ENCODE measurements at places on chromosomes 4 and X.

GRCh38 chr4:142493255-142494110, 352.6 kb downstream of the INPP4B start:
- no peak for DNase-seq

- peak; percentile 56 for DNase-seq
Measured at GRCh38 chr4:22897520-22898108, 204.9 kb downstream of the GBA3 start.

GRCh38 chrX:13570261-13570605, 832 bp downstream of the EGFL6 start:
- no peak for DNase-seq

- DNase-seq = no peak
Measured at GRCh38 chrX:54085666-54086065, 41.4 kb upstream of the PHF8 start.

DNA sequence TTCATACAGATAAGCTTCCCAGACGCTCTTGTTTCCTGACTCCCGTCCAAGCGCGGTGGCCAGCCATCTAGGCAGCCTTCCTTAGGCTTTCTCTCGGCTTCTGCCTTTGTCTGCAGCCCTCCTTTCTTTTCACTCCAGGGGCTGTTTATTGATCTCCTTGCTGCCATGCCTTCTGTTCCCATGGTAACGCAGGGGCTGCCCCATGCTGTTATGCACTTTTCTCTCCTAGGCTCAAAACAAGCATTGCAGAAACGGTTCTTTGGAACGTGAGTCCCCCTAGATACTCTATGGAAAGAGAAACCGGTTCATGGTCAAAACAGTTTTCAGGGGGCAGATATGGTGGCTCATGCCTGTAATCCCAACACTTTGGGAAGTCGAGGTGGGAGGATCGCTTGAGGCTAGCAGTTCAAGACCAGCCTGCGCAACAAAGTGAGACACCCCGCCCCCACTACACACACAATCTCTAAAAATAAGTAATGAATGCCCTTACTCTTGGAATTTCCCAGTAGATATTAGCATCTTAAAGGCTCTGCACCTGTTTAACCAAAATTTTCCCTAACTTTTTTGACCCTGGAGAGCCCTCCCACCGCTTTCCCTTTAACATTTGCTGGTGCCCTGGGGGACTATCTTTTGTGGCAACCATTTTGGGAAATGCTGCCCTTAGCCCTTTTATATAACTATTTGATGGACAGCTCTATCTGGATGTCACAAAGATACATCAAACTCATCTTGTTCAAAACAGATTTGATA, 53.9 kb upstream of the ZNF157 start:
- peak; percentile 7 for DNase-seq

DNA sequence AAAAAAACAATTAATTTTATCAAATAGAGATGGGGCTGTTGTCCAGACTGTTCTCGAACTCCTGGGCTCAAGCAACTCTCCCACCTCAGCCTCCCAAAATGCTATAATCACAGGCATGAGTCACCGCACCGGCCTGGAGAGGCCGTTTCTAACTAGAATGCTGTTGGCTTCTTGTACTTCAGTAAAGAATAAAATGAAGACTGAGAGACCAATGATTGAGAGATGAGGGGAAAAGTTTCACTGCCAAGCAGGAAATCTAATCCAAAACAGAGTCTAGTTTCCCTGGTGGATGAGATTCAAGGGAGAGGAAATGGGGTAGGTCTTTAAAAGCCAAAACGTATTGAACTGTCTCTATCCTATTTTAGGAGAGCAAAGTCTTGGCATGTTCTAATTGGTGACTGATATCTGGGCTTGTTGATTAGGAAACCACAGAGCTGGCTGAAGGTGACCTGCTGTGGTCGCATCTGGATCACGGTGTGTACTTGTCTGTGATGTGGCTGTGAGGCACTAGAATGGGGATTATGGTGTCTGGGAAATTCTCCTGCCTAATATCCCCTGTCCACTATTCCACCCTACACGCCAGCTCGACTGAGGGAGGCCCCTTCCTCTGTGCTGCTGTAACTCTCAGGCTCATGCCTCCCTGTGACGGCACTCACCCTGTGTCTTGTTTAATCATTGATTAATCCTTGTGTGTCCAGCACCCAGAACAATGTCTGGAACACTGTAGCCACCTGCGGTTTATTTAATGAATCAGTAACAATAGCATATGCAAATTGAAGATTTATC, 15.0 kb upstream of the TRIM2 start:
- DNase-seq = peak; percentile 31

- no peak for DNase-seq
Measured at GRCh38 chrX:46330981-46331380, 214.2 kb downstream of the ZNF674 start.

DNA sequence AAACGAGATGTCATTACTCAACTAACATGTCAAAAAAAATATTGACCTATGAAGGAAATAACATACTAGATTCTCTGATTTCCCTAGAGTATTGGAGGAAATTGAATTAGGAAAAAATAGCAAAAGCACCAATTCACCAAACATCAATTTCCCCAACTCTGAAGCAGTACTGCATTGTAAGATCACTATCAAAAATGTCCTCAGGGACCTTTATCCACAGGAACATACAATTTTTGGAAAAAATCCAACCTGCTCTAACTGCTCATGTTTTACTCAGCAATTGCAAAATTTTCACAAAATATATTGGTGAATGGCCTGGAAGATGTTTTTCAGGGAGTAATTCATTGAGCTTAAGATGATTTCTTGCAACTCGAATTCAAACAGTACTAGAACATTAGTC, 239.0 kb upstream of the GIMD1 start:
- no peak for DNase-seq

DNA sequence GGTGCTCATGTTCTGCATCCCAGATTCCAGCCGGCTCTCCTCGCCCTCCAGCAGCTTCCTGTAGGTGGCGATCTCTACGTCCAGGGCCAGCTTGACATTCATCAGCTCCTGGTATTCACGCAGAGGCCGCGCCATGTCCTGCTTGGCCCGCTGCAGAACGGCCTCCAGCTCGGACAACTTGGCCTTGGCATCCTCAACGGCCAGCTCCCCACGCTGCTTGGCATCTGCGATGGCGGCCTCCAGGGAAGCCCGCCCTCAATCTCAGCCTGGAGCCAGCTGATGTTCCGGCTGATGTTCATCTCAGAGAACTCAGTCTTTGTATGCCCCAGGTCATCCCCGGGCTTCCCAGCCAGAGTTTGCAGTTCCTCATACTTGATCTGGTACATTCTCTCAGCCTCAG, 431.8 kb upstream of the DIPK2B start:
- no peak for DNase-seq

DNA sequence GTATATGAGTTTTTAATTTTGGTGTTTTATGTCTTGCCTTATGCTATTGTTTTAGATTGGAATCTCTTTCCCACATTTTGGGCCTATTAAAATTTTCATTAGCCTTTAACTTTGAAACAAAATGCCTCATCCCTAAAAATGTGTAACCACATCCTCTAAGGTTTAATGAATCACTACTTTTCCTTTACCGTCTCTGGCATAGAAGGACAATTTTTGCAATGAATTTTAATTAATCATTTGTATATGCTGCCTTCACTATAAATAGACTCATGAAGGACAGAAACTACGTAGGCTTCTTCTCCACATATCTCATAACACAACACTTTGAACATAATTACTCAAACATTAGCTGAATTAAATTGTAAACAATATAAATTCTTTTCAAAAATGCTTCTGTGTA, 421.5 kb downstream of the NLGN4X start:
- DNase-seq = no peak

- no peak for DNase-seq
Measured at GRCh38 chr4:65437102-65437501, 233.2 kb downstream of the EPHA5 start.

DNA sequence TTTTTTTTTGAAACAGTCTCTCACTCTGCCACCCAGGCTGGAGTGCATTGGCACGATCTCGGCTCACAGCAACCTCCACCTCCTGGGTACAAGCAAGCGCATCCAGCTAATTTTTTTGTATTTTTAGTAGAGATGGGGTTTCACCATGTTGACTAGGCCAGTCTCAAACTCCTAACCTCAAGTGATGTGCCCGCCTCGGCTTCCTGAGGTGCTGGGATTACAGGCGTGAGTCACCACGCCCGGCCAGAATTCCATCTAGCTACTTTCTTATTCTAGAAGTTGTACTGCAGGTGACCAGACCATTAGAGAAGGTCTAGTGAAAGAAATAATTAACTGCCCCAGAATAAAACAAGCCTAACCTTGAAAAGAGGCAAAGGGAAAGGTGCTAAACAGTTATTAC, 2.3 kb downstream of the LRBA start:
- no peak for DNase-seq

DNA sequence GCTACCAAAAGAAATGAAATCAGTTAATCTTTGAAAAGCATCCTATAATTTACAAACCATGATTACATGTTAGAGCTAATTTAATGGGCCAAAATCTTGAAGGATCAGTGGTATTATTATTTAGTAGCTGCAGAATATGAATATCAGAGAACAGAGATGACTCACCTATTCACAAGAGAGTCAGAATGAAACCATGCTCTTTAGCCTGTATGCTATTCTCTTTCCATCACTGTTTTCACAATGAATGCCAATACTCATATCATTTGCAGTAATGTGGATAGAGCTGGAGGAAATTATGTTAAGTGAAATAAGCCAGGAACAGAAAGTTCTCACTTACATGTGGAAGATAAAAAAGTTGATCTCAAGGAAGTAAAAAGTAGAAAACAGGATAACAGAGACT, 414.1 kb downstream of the CENPC start:
- no peak for DNase-seq

DNA sequence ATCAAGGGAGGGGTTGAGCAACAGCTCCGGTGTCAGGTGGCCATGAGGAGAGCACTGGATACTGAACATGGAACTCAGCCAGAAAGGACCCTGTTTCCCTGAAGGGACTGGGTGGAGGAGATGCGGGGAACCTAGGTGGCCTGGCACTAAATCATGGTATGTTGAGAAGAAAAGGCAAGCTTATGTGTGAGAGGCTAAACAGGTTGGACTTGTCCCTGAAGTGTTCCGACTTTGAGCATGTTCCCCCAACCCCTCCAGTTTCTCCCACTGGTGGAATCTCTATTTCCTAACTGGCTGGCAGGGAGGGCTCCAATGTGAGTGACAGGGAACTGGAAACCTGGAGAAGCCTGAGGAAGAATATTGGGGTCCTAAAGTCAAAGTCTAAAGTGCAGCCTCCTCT, 69.5 kb downstream of the PLAC1 start:
- no peak for DNase-seq

- no peak for DNase-seq
Measured at GRCh38 chrX:37714479-37714878, 28.9 kb downstream of the XK start.

DNA sequence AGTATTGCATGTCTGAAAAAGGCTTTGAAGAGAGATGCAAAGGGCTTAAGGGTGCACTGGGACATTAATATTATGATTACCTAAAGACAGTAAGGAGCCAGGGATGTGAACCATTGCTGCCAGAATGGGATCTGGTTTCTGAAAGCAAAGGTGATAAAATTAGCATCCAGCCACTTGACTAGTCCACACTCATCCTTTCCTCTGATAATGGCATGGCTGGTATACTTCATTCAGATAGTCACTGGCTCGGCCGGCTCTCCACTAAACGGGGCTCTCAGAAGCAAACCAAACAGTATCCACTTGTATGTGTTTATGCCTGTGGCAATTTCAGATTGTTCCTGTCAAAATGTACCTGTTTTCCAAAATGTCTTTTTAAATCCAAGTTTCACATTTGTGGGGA, 46.4 kb downstream of the MAMLD1 start:
- no peak for DNase-seq

DNA sequence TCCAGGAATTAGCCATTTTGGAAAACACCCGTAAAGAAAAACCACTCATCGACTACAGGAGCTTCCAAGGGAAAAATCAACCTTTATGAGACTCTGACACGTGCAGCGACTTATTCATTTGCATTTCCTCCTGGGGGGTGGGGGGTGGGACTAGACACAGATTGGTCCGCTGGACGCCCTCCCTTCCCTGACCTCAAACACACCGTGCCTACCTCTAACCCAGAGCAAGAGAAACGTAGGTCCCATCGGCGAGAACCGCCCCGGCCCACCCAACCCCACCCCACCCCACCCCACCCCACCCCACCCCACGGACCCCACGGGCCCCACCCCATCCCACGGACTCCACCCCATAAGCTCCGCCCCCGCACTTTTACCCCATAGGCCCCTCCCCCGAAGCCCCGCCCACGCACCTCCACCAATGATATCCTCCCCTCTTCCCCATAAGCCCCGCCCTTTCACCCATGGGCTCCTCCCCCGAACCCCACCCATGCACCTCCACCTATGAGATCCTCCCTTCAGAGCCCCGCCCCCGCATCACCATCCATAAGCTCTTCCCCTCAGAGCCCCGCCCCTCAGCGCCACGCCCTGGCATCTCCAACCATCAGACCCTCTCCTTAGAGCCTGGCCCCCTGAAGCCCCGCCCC, 1.1 kb downstream of the GTPBP6 start:
- DNase-seq = peak; percentile 88

DNA sequence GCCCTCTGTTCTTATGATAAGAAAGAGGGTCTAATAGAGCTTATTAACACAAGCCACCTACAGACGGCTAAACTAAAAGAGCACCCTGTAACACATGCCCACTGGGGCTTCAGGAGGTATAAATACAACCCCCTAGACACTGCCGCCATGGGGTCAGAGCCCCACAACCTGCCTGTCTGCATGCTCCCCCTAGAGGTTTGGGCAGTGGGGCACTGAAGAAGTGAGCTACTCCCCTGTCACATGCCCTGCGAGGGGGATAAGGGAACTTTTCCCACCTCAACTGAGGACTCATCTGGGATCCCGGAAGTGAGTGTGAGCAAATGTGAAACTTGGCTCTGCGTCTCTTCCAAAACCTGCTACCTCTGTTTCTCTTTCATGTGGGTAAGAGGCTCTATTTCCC, 334.5 kb downstream of the ADAM29 start:
- no peak for DNase-seq

DNA sequence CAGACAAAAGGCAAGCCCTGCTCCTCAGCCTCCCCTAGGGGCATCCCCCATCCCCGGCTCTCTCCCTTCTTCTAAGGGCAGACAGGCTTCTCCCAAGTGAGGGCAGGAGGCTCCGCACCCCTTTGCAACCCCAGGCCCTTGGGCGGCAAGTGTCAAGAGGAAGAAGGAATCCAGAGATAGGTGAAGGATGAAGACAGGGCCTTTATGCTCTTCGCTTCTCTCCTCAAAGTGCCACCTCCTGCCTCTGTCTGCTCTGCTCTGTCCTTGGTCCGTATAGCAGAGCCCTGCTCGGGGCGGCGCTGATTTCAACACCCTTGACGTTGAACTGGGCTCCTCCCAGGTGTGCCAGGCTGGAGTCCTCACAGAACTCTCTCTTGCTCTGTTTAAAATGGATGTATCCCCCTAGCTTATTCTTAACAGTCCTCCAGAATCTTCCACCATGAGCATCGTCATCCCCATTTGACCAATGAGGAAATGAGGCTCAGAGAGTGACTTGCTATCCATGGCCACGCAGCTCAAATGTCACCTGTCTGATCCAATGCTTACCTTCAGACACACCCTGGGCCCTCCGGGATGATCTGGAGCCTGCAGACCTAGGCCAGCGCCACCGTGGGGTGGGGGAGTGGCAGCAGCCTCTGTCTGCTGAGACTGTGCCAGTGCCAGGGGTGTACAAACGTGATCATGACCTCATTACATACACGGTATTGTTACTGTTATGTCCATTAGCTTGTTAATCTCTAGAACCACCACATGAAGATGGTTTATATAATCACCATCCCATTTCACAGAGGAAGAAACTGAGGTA, 99.8 kb downstream of the PHKA2 start:
- no peak for DNase-seq

Data from GM03348 (cell line).